ENCODE measurements at places on chromosomes 3 and 15. TPM values are rescaled to one million over a fixed set of nuclear protein-coding genes. Genes with fewer than 3 reads are reported as not detected.

Gene APH1B
- total RNA-seq, result 4.9 TPM

Gene ZBBX
- total RNA-seq, result not detected

Gene CCDC9B
- 26.0 TPM for total RNA-seq

Gene PLA2G4D
- total RNA-seq, result not detected

Gene ATP13A3
- 153 TPM for total RNA-seq
